ENCODE measurements at places on chromosomes 16 and 17.
A peak's percentile ranks its signal among the peaks of the same experiment; 100 is the strongest.

DNA sequence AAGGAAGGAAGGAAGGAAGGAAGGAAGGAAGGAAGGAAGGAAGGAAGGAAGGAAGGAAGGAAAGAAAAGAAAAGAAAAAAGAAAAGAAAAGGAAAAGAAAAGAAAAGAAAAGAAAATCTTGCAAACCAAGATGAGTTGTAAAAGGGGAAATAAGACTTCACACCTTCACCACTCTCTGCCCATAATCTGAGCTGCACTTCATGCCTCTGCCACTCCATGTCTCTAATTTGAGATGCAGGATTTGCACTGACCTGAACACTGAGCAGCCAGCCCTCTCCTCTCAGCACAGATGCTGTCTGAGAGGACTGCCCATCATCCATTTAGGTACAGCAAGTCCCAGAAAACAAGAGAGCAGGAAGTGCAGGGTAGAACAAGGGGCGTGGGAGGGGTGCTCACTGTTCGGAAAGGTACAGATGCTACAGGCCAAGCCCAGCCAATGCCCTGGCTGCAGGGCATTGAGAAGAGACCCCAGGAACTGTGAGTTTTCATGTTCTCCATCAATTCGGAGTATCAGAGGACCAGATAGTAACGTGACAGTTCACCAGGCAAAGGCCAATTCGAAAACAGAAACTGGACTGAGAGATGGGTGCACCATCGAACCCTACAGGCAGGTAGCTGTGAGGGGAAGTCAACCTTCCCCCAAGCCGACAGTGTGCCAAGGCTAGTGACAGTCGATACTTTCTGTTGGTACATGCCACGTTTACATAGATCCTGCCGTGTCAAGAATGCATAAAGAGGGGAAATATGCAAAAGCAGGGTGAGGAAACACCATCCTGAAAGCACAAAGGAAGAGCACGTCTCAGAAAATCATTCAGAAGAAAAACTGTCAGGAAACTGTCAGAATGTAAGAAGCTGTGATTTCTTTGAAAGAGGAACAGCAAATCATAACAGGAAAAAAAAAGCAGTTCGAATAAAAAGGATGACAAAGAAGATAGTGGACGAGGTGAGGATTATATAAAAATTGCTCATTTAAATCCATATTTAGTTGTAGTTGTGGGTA is 142.0 kb upstream of the RCVRN start:
- no peak for DNase-seq
- H3K36me3 ChIP-seq, result no peaks in the 10 kb centered on the region
- no peaks in the 10 kb centered on the region for H3K27me3 ChIP-seq
- no peak overlapping the region for H3K4me3 ChIP-seq

GRCh38 chr16:77816293-77816692 is 27.9 kb downstream of the VAT1L start:
- H3K4me3 ChIP-seq, result no peak overlapping the region
- no peak overlapping the region for H3K27ac ChIP-seq
- no peaks in the 10 kb centered on the region for H3K36me3 ChIP-seq

DNA sequence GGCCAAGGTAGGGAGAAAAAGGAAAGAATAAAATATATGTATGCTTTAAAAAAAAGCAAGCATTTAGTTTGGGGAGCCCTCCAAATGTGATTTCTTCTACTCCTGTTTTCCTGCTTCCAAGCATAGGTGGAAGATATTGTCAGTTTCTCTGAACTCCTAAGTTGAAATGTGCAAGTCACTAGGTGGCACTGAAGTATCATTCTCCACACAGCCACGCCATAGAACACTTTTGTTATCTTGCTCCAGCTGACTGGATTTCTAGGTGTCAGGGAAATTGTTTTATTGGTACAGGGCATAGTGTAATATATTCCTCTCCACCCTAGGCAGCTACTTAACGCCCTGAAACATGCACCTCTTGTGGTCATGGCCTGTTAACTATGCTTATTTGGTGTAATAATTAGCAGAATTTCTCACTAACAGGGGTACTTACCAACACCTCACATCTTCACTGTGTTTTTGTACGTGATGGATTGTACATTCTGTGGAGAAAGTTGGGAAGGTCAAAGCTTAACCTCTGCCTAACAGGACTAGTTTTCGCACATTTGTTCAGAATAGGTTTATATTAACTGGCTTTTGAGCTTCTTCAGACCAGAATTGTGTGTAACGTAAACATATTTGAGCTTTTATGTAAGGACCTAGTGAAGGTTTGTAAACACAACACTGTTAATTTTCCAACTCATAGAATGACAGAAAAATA is 69.3 kb downstream of the FTO start:
- H3K4me1 ChIP-seq, result peaks cover 21% of the 10 kb centered on the region
- peak; percentile 28 for DNase-seq
- no peaks in the 10 kb centered on the region for H3K27me3 ChIP-seq
- H3K4me3 ChIP-seq, result no peak overlapping the region
- no peak overlapping the region for H3K27ac ChIP-seq

DNA sequence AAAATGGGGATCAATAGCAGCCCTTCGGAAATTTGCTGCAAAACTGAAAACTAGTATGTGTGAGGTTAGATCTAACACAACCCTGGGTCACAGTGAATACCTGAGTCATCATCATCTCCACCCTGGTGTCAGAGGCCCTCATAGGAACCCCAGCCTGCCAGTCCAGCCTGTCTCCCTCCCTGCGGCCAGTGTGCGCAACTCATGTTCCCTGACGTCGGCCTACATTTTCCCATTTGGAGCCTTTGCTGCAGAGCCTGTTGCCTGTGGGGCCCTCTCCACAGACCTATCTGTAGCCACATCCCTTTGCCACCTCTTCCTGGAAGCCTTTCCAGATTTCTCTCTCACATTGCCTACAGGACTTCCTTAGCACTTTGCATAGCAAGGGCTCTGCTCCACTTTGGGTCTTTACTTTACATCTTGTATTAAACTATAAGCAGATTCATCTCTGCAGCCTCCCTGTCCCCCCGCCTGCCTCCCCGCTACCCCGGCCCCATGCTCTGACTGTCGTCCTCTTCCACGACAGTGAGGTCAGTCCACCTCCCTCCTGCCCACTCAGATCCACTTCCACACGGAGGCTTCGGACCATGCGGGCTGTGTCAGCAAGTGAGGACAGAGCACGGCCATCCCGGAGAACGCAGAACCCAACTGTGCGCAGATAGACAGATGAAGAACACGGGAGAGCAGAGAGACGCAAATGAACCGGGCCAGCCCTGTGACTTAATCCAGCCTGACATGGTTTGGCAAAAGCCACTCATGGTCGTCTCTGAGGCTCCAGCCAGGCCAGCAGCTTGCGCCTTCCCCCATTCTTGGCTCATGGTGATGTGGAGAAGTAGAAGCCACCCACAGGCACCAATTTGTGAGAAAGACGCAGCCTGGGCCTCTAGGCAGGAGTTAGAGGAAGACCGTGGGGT is 31.0 kb downstream of the NGFR start:
- H3K36me3 ChIP-seq, result no peaks in the 10 kb centered on the region
- no peak for DNase-seq
- H3K27ac ChIP-seq, result no peak overlapping the region
- H3K27me3 ChIP-seq, result no peaks in the 10 kb centered on the region

GRCh38 chr16:67579686-67580085 is 17.4 kb downstream of the CTCF start:
- DNase-seq, result no peak
- H3K36me3 ChIP-seq, result peaks cover 28% of the 10 kb centered on the region
- H3K4me1 ChIP-seq, result no peaks in the 10 kb centered on the region
- H3K27me3 ChIP-seq, result no peaks in the 10 kb centered on the region
- H3K4me3 ChIP-seq, result no peak overlapping the region

GRCh38 chr17:42784811-42785592 is 4.6 kb downstream of the WNK4 start:
- peaks cover 83% of the 10 kb centered on the region for H3K27me3 ChIP-seq
- no peak overlapping the region for H3K4me3 ChIP-seq
- H3K4me1 ChIP-seq, result peaks cover 28% of the 10 kb centered on the region
- no peak for DNase-seq
- H3K27ac ChIP-seq, result no peak overlapping the region
- no peaks in the 10 kb centered on the region for H3K36me3 ChIP-seq
